ENCODE measurements at places on chromosomes 7 and 10.

GRCh38 chr10:1208366-1209311 is 152.5 kb downstream of the WDR37 start:
- no peak for DNase-seq

- DNase-seq, result no peak
Measured at GRCh38 chr10:114552050-114552449, 106.0 kb downstream of the ABLIM1 start.

GRCh38 chr7:157438121-157439025 is 101.6 kb downstream of the DNAJB6 start:
- no peak for DNase-seq

DNA sequence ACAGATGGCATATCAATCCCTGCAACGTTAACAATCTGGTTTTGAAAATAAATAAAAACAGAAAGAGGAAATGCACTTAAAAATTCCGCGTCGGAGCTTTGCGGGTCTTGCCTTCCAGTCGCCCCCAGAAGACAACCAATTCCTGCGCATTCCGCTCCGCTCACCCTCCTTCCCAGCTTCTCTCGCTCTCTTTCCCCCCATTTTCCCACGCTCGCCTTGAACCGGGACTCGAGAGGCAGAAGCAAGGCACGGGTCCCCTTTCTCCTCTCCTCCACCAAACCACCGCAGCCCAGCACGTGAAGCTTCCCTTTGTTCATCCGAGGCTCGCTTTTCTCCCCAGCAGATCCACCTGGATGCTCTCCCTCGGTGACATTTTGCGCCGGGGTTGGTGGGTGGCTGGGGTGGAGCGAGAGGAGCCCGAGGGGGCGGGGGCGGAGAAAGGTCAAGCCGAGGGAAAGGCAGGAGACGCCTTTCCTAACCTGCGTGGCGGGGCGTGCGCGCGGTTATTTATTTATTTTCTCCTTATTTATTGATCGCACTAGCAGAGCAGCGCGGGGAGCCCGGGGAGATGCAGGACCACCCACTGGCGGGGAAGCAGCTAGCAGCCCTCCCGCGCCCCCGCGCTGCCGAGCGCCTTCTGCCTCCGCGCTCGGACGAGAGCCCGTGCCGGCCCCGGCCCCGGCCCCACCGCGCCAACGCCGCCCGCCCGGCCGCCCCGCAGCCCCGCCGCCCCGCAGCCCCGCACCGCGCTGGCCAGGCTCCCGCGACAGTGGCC is at the start of gene KCND2:
Gene KCND2, plus strand, starts transcription at position 475 of the 775 bp plus-strand sequence.
- DNase-seq, result no peak

DNA sequence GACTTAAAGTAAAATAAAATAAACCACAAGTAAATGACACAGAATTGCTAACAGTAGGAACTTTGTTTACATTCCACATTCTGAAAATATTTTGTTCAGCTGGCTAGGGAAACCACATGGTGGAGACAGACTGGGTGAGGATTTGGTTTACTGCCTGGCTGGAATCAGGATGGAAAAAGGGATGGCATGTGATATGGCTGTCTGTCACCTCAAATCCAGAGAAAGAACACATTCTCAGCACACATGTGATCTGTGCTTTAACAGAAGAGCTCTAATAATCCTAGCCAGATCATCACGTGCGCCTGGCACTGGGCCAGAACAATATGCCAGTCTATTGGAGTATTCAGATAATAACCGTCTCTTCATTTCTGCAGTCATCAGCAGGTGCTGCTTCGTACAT is 90.9 kb upstream of the PIP4K2A start:
- DNase-seq, result peak; percentile 84

DNA sequence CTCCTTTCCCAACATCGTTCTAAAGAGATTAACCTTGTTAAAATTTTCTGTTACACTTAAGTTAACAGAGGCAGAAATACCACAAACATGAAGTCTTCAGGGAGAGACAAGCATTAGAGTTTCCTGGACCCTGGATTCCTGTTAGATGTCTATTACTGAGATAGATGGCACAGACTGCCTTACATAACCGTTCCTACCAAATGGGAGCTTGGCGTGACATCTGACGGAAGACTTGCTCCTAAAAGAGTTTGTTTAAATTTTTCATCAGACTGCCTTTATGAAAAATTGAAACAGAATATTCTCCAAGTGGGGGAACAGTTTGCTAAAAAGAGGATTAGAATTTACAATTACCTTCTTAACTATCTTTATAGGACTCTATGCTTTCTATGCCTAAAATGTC is 22.7 kb downstream of the ANK3 start:
- no peak for DNase-seq

DNA sequence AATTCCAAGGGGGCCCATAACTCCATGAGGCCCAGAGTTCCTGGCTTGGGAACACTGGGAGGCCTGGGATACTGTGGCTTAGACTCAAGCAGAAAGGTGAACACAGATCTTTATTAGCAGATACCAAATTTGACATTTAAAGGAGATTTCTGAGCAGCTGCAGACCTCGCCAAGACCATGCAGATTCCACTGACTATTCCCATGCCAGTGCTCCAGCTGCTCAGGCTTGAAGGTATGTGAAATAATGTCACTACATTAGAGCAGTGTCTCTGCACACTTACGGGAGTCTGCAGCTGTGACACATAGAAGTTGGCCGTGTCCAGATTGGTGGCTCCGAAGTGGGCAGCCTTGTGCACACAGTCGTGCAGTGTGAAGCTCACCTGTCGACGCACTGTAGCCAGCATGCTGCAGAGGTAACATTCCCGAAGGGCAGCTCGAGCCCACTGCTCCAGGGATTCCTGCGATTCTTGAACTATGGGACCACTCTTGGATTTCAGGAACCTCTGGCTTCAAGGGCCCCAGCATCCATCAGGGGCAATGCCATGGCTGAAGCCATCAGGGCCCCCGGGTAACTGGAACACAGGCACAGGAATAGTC is 46.1 kb downstream of the SEPTIN7 start:
- DNase-seq, result no peak
